Activated B cell treated with CpG ODN at 0.5 μM for 24 hours (primary cell): ENCODE measurements at places on chromosomes 13 and 19. TPM values are rescaled to one million over a fixed set of nuclear protein-coding genes. Genes with fewer than 3 reads are reported as not detected.

- no peak for DNase-seq
Measured at GRCh38 chr19:46296722-46297461, at the start of gene HIF3A. Gene HIF3A (plus strand): TSS chr19:46297042. CDS start chr19:46297077, 35 bp downstream.

GRCh38 chr13:112664501-112665203 lies 25.2 kb upstream of the ATP11A start:
- DNase-seq: no peak

DNA sequence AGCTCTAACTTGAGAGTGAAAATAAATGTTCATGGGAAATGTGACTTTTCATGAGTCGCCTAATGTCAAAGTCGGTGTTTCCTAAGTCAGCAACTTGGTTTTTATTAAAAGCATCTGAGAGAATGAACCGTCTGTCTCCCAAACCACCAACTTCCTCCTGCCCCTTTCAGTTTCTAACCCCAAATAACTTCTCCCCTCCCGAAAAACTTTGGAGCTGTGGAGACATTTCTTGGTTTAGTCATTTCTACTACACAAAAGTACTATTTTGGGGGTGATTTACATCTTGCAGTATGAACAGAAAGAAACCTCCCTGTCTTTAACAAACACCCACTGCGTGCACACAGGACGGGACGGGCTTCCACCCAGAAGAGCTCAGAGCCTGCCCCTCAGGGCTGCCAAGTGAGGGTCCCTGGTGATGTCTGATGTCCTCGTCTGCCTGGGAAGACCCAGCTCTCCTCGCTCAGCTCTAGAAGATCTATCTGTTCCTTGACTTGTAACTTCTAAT lies 65.0 kb downstream of the RASA3 start:
- DNase-seq: no peak

GRCh38 chr19:23787106-23787505 lies 28.4 kb upstream of the ZNF681 start:
- no peak for DNase-seq

DNA sequence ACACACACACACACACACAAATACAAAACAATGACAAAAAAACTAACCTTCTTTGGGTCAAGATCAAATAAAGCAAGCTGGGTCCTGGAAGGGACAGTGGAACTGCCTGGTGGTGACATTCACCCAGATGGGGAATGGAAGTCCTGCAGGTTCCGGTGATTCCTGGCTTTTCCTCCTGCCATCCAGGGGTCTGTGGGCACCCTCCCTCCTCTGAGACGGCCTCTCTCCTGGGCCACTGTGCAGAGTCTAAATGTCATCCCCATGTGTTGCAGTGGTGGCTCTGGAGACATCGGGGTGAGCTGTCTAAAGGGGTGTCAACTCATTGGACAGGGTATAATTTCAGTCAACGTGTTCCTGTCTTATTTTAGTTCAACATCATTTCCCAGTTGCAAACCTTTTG lies 248.2 kb downstream of the ZNF536 start:
- no peak for DNase-seq

DNA sequence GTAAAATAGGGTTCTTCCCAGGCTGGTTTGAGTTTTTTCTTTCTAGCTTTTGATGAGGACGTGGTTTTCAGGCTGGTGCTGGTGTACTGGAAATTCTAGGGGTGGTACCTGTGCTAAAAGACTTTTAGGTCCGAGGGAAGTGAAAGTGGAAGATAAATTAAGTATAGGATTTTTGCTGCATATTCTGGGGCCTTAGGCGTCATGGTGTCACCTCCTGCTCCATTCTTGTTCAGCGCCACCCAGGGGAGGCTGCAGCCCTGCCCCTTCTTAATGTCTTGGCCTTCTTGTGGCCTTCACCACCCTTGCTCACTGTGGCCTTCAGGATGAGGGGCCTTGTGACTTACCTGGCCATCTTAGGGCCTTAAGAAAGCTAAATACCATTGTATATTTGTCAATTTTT lies 12.4 kb downstream of the ZNF552 start:
- DNase-seq: no peak

DNA sequence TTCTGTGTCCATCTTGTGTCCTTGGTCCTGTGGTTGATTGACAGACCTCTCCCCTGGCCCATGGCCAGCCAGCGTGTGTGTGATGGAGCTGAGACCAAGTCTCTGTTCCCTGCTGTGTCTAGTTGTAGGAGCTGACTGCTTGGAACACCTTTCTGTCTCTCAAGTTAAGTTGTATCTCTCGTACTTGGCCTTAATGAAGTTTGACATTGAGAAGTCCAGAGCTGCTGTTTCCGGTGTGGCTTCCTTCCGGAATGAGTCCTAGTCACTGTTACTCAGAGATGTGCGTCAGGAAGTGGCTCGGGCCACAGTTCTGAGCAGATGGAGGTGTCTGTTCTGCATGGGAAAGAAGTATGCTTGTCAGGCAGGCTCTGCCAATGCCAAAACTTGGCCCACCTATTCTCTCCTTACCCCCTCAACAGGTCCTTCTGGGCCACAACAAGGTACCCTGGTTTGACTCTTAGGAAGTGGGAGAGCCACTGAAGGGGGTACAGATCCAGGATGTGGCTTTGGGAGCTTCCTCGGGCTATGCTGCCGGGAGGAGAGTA lies 54.3 kb downstream of the GATAD2A start:
- DNase-seq: no peak

DNA sequence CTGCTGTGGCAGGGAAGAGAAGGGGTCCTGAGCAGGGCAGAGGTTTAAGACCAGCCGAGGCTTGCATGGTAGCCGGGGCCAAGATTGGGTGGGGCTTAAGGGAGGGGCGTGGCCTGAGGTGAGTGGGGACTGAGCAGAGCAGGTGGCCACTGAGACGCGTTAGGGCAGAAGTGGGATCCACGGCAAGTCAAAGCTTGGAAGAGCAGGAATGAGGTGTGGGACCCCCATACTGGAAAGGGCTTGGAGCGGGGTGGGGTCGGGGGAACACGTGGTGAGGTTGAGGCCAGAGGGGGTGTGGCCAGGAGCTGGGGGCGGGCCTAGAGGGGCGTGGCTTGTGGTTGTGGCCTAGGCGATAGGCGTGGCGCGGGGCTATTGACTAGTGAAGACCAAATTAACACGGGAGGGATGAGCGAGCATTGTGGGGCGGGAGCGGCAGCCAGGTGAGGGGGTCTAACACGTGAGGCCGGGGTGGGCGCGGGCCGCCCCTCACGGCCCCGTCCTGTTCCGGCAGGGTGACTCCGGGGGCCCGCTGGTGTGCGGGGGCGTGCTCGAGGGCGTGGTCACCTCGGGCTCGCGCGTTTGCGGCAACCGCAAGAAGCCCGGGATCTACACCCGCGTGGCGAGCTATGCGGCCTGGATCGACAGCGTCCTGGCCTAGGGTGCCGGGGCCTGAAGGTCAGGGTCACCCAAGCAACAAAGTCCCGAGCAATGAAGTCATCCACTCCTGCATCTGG lies 3.3 kb downstream of the CFD start:
- peak; percentile 64 for DNase-seq

GRCh38 chr13:21675095-21675991 lies 4.5 kb downstream of the FGF9 start:
- peak; percentile 23 for DNase-seq

GRCh38 chr13:64293923-64294322 lies 2878.3 kb upstream of the PCDH20 start:
- no peak for DNase-seq

- no peak for DNase-seq
Measured at GRCh38 chr19:33261511-33262189, 36.0 kb upstream of the SLC7A10 start.

DNA sequence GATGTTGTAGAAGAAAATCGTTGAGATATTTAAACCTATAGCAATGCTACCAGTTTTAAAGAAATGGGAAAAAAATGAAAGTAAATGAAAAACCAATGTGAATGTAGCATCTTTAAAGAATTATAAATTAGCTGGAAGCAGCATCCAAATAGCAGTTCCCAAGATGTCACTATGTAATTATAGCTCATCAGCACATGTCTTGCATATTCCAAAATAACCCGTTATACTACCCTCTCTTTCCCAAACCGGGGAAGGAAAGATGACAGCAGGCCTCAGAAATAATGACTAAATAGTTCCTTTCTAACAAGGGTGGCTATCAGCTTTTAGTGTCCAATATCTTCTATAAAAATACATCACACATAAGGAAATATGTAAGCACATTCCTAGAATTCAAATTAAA lies 140.5 kb downstream of the FGF14 start:
- no peak for DNase-seq

DNA sequence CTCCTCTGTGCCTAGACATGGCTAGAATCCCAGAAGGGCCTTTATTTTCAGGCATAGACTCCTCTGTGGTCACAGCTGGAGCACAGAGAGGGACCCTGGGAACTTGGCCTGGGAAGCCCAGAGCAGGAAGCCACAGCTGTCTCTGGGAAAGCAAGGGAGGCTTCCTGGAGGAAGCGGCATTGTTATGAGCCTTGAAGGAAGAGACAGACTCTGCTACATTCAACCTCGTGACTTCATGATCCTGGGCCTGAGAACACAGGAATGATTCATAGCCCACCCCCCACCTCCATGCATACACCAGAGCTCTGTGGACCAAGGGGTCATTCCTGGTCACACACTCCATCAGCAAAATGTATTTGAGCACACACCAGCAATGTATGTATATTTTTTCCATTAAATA lies 8.6 kb downstream of the RDH8 start:
- DNase-seq: no peak

GRCh38 chr13:85995788-85996418 lies 196.7 kb upstream of the SLITRK6 start:
- DNase-seq: no peak

DNA sequence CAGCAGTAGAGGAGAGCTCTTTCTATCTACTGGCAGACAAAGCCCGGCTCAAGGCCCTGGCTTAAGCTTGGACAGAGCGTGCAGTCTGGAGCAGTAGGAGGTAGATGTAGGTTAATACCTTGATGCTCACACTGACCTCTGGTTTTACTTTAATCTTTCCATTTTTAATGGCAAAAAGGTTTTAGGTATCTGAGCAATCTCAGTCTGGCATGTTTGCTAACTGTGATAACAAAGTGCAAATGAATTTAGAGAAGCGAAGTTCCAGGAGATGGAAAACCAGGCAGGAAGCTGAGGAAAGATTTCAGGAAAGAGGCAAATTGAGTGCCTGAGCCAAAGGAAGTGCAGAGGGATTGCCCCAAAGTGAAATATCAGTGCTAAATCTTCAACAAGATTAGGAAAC lies 356.6 kb downstream of the FOXO1 start:
- DNase-seq: no peak

DNA sequence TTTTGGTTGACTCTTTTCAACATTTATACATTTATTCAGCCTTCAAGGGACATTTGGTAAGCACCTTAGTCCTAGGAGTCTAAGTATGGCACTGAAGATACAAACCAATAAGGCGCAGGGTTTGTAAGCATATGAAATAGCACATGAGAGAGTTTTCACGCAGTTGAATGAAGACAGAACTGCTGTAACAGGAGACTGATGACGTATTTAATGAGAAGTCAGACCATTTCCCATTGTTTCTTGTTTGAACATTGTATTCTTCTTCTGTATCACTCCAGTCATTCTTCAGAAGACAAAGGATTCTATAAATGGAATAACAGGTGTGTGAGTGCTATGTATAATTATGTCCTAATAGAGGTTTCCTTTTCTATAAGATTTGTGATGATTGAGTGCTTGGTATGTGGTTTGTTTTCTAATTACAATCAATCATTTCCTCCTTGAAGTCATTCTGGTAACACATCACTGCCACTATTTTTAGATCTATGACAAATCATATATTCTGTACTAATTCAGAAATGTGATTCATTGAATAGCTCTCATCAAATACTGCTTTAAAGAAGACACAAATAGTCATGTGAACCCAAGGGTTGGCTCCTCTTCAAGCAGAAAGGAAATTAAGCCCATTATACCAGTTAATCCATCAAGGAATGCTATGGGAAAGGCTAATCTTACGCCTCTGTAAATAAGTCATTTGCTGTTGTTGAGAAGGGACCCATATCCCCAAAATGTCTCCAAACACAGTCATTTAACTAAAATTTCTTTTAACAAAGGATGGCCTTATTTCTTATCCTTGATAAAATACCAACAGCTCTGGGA lies 222.8 kb upstream of the NBEA start:
- DNase-seq: no peak

DNA sequence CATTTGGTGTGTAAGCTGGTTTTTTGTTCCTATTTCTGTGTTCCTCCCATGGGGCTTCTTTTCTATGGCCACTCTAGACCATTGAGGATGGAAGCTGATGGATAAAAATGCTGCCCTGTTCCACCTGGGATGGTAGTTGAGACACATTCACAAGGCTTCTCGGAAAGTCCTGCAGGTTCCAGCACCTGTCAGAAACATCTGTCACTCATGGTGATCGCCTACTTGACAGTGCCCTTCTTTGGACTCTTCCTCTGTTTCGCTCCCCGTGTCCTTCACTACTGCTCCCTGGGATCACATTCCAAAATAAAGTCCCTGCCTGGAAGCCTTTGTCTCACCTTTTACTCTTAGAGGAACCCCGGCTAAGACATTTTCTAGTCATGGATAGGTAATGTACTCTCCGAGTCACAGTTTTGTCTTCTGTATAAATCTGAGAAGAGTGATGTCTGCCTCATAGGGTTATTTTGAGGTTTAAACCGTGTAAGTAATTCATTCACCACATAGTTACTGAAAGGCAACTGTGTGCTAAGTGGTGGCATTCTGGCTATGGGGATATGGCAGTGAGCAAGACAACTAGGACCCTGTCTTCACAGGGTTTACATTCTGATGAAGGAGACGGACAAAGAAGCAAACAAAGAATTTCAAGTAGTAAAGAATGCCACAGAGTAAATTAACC lies 21.0 kb downstream of the UBAC2 start:
- no peak for DNase-seq

GRCh38 chr13:50678464-50679162 lies 164.9 kb downstream of the DLEU7 start:
- DNase-seq: no peak

- no peak for DNase-seq
Measured at GRCh38 chr19:54674021-54674617, 11.3 kb downstream of the LILRB4 start.

DNA sequence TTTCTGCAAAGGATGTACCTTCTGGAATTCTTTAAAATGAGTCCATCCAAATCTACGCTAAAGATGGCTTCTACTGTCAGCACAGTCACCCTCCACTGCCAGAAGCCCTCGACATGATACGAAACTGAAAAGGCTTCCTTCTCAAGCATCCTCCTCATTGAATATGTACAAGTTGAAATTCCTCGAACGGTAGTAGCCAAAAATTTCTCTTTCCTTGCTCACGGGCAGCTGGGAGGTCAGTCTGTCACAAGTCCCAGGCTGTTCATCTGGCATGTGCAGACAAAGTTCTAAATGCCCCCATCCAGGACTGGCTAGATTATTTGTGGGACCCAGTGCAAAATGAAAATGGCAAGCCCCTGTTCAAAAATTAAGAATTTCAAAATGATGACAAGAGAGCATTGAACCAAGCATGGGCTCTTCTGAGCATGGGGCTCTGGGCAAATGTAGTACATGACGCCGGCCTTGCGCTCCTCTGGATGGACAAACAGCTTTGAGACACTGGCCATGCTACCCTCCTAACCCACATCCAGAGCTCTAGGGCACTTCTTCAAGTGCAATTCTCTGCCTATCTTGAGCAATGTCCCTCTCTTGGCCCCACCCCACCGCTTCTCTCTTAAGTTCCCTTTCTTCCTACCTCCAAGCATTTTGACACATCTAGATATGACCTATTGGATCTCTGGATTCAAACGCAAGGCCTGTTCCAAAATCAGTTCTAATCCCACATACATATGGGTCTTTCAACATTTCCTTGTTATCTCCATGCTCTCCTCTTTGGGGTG lies 78.9 kb upstream of the FLT1 start:
- DNase-seq: no peak

- no peak for DNase-seq
Measured at GRCh38 chr19:18848878-18849661, 17.3 kb downstream of the UPF1 start.

Gene IFI30
- total RNA-seq: 251 and 255 TPM in 2 replicates

Gene KCNN4
- total RNA-seq: 137 and 154 TPM in 2 replicates

Gene ZNF497
- 1.7 and 2.1 TPM in 2 replicates for total RNA-seq

Gene LACC1
- total RNA-seq: 4.9 and 5.5 TPM in 2 replicates

Gene ZNF546
- 5.8 and 11.6 TPM in 2 replicates for total RNA-seq

Gene TUBA3C
- total RNA-seq: not detected in 2 replicates

Gene GIPR
- total RNA-seq: 0.49 and 0.69 TPM in 2 replicates
